K562 (cell line): ENCODE measurements at places on chromosomes 2 and 18. TPM values are rescaled to one million over a fixed set of nuclear protein-coding genes. Genes with fewer than 3 reads are reported as not detected.

The CCDC150 gene
- 11.2 and 11.3 TPM in 2 replicates for total RNA-seq

The C2orf66 gene
- not detected in 2 replicates for total RNA-seq

The ARHGAP25 gene
- total RNA-seq: 9.8 and 13.2 TPM in 2 replicates

The PRR30 gene
- not detected in 2 replicates for total RNA-seq

GRCh38 chr18:9437021-9437437 lies 38.3 kb upstream of the RALBP1 start:
- no peak for DNase-seq

- peak; percentile 75 for DNase-seq
Observed at GRCh38 chr2:119641562-119642258, 37.3 kb upstream of the TMEM177 start.

- DNase-seq: no peak
Observed at GRCh38 chr2:3770724-3771415, 67.5 kb downstream of the DCDC2C start.

DNA sequence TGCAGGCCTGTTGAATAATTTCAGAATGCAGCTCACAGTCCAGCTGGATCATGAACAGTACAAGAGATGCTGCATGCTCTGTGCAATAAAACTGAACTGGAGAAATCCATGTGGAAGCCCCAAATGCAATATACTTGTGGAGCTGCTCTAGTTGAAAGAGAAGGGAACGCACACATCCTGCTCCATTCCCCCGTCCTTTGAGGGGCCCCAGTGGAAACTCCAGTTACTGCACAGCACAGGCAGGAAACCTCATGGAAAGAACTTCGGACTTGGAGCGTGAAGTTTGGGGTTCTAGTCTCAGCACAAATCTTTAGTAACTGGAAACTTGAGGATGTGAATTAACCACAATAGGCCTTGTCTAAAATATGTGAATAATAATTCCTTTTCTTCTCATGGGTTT lies 73.2 kb downstream of the PLA2R1 start:
- no peak for DNase-seq

GRCh38 chr2:177691177-177691576 lies 298.6 kb downstream of the AGPS start:
- DNase-seq: no peak

DNA sequence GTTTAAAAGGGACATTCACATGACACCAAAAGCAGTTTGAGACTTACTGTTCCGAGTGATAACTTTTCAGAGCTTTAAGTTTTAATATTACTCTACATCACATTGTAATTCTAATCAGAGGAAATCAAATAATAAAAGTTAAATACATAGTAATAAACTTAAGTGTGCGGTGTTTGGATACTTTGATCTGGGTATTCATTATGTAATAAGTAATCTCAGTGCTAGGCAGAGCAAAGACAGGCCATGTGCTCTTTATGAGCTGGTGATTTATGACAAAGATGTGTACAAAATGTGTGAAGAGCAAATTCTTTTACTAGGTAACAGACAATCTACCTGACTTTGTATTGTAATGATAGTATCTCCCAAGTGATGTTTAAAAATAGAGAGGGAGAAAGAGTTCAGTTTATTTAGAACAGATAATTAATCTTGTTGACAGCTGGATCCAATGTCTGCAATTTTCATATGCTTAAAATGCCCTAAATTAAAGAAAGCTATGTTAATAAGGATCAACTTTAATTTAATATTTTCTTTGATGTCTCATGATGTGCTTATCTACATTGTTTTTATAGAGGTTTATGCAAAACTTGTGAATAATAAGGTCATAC lies 4.4 kb downstream of the CFAP221 start:
- no peak for DNase-seq

- no peak for DNase-seq
Observed at GRCh38 chr18:58784601-58785137, 80.0 kb upstream of the ZNF532 start.

DNA sequence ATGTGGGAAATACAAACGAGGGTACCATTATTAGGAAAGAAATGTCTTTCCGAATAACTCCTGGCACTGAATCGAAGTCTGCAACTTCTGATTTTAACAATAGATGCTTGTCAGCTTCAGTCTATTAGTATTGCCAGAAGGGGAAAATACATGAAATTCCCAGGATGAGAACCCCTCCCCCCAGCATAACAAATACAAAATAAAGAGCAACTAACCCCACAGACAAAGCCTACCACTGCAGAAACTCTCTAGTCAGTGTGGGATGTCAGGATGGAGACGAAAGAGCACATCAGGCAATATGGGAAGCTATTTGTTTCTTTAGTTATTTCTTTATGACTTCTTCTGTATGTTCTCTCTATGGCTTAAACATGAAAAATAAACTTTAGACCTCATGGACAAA lies 365.0 kb upstream of the CDH2 start:
- DNase-seq: no peak

DNA sequence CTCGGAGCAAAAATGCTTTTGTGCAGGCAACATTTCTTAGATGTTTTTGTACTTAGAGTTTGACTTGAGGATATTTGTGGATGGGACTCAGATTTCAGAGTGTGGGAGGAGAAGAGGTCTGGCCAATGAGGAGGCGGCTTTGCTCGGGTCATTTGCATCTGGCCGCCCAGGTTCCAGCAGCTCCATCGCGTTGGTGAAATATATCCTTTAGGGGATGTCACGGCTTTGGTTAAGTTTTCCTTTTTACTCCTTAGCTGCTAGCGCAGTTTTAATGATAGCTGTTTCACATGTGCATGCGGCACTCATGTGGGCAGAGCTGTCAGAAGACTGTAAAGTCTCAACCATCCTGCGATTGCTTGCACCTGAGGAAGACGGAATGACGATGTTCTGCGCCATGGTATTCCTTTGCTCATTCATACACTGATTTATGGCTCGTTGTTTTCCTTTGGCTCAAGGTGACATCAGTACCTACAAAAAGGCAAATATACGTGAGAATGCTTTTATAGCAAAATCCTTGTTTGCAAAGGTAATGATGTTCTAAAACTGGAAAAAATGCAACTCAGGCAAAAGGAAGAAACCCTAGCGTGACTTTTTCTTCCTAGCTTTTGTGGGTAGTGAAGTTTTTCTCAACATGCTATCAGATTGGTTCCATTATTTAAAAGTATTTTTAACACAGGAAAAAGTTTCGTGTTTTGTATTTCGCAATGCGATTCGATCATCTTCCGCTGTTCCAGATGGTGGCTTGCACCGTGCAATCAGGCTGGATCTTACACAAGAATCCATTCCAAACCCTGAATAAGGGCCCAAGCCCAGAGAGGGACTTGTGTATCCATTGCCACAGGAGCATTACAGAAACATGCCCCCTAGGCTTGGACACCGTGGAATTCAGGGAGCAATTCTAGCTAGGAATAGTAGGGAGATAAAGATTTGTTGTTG lies 70.5 kb upstream of the ZNF516 start:
- peak; percentile 16 for DNase-seq
